ENCODE measurements at places on chromosomes 13 and 19.

DNA sequence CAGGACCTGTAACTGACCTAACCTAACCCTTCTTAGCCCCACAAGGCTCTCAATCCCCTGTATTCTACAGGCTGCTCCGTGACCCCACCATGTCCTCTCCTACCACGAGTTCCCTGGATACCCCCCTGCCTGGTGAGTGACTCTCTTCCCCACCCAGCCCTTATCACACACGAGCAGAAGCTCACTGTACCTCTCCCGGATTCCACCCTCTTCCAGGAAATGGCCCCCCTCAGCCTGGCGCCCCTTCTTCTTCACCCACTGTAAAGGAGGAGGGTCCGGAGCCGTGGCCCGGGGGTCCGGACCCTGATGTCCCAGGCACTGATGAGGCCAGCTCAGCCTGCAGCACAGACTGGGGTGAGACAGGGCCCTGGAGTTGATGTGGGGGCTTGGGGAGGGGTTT lies 1.3 kb downstream of the NR1H2 start:
- no peak for DNase-seq

- DNase-seq = no peak
Observed at GRCh38 chr13:98958443-98958794, 19.4 kb downstream of the DOCK9 start.

GRCh38 chr13:42836930-42837690 lies 55.7 kb downstream of the FAM216B start:
- no peak for DNase-seq

GRCh38 chr19:57786906-57787305 lies 17.4 kb downstream of the ZNF586 start:
- DNase-seq = no peak

- no peak for DNase-seq
Observed at GRCh38 chr13:63184693-63185092, 1769.0 kb upstream of the PCDH20 start.

DNA sequence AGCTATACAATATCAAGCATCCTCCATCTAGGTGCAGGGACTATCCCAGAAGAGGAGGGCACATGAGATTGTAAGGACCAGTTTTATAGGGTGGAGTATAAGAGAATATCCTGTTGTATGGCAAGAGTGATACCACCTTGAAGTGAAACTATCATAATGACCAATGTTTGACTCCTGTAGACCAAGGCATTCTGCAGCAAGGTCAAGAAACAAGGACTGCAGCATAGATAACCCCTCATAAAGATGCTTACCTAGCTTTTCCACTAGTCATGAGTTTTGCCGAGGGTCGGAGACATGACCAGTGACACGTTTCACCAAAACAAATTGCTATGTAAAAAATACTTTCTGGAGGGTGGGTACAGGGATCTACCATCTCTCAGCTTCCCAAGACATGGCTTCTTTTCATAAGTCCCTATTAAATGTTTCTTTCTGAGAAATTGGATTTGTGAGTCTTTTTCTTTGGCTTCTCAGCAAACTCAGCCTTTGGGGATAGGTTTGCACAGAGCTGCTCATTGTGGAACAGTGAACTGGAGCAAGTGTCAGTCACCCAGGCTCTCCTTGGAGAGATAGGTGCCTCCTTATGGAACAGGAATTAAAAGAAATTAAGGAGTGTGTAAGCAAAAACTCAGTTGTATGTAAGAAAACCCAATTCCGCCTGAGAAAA lies 28.2 kb upstream of the CYSLTR2 start:
- no peak for DNase-seq

GRCh38 chr13:51252954-51253532 lies 30.8 kb downstream of the FAM124A start:
- DNase-seq = no peak

DNA sequence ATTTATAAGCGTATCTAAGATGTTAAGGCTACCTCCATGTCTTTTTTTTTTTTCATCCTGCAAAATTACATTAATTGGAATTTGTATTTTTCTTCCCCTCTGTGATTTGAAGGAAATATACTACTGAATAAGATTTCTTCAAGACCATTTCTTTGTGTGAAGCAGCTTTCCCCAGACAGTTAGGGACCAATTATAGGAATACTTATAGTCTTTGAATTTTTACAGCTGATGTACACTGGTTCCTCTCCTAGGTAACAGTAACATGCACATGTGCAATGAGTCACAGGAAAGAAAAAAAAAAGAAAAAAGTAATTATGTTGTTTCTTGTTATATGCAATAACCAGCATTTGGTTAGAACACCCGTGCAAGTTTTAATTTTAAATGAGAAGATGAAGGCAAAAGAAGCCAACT lies 82.0 kb downstream of the PCDH9 start:
- DNase-seq = no peak

DNA sequence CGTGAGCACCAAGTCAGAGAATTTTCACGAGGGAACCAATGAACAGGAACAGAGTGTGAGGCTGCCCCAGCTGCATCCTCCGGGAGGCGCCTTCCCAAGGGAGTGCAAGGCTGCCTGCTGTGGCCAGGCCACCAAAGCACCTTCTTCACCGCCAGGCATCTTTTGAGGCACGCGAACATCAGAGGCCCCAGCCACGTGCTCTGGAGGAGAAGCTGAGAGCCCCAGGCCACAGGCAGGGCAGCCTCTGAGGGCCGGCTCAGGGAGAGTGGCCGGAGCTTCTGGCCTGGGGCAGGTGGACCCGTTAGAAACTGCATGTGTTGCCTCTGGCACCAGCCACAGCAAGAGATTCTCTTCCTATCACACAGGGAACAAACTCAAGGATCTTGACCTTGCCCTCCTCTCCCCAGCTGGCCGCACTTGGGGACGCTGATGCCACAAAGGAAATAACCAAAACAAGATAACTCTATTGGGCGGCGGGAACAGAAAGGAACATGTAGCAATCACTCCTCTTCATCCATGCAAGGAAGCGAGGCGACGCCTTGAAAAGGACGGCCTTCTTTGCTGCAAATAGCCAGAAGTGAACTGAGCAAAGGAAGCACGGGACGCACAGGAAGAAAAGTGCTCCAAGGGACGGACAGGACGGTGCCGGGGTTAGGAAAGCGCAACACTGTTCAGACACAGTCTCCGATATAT lies 19.9 kb downstream of the GAS6 start:
- no peak for DNase-seq

- peak; percentile 82 for DNase-seq
Observed at GRCh38 chr19:50607874-50608785, 31.6 kb downstream of the SYT3 start.

GRCh38 chr13:41196011-41196410 lies 1.6 kb upstream of the KBTBD7 start:
- DNase-seq = no peak

- no peak for DNase-seq
Observed at GRCh38 chr19:17944301-17944700, 11.5 kb downstream of the CCDC124 start.

DNA sequence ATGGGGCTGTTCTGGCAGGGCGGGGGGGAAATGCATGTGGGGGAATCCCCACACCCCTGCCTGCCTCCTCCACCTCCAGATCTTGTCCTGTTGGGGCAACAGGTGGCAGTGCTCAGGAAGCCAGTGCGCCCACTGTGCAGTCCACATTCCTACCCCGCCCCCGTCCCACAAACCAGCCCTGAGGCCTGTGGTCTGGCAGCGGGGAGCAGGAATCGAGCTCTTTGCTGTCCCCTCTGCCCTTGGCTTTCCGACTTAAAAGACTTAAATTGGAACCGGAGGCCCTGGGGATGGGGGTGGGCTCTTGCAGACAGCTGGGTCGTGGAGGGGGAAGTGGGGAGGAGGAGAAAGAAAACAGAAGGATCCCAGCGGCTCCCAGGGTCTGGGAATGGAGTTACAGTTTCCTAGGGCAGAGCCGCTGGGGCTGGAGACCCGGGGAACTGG lies 4.3 kb downstream of the NANOS3 start:
- DNase-seq = no peak

DNA sequence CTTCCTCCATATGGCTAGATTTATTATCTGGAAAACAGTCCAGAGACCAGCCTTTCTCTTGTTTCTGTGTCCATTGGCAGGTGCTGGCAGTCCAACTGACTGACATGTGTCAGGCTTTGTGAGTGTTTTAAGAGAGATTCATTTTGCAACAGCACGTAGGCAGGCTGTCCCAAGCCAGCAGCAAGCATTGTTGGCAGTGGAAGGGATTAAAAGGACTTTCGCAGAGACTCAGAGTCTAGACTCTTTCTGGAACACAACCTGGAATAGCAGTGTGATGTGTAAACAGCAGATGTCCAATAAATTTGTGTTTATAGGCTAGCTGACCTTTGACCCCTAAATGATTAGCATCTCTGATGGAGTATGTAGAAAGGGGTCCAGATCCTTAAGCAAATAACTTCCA lies 222.2 kb upstream of the SERP2 start:
- no peak for DNase-seq

DNA sequence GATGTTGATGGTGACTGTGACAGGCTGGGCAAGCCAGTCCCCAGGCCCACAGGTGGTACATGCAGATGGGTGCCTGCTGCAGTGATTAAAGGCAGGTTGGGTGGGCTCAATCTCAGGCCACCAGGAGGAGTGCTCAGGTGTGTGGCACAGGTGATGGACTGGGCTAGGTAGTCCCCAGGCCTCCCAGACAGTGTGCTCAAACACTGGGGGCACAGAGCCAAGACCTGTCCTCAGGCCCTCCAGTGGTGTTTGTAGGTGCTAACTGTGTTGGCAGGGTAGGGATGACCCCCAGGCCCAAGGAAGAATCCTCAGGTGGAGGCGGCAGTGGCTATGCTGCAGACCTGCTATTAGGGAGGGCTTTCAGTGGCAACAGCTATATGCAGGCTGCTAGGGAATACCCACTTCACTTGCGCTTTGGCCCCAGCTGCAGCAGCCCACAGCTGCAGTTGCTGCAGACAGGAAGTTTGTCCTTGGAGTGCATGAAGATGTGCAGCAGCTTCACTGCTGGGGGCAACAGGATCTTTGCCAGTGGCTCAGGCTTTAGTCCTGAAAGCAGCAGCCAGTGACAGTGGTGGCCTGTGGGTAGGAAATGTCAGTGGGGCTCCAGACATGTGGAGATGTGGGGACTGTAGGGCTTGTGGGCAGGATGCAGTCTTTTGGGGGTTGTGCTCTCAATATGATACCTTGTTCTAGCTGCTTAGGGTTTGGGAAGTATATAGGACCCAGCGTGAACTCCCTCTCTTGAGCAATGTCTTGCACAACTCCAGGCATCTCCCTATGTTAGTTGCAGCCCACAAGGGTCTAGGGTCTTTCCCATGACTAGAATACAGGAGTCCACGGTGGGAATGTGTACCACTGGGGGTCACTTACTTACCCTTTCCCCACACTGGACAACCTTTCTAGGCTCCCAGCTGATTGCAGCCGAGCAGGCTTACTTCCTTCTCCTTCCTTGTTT lies 54.1 kb upstream of the MLNR start:
- DNase-seq = no peak

GRCh38 chr13:44758630-44759383 lies 182.7 kb upstream of the TSC22D1 start:
- no peak for DNase-seq

GRCh38 chr13:49812812-49813211 lies 20.3 kb upstream of the KPNA3 start:
- DNase-seq = no peak

DNA sequence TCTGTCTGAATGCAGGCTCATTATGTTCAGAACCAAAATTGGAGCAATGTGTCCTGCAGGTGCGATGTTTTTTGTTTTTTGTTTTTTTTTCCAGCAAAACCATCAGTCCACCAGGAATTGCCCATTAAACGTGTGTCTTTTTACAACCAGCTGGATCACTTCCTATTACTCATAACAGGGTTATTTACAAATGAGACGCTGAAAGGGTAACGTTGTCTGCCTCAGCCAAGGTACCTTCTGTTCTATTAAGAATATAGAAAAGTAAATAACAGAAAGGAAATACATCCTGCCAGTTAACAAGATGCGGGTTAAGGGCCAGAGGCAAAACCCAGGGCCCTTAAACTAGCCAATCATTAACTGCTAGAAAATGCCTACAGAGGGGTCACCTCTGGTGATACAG lies 590.4 kb downstream of the TBC1D4 start:
- DNase-seq = no peak

- DNase-seq = no peak
Observed at GRCh38 chr13:71831716-71832115, 35.3 kb downstream of the DACH1 start.

DNA sequence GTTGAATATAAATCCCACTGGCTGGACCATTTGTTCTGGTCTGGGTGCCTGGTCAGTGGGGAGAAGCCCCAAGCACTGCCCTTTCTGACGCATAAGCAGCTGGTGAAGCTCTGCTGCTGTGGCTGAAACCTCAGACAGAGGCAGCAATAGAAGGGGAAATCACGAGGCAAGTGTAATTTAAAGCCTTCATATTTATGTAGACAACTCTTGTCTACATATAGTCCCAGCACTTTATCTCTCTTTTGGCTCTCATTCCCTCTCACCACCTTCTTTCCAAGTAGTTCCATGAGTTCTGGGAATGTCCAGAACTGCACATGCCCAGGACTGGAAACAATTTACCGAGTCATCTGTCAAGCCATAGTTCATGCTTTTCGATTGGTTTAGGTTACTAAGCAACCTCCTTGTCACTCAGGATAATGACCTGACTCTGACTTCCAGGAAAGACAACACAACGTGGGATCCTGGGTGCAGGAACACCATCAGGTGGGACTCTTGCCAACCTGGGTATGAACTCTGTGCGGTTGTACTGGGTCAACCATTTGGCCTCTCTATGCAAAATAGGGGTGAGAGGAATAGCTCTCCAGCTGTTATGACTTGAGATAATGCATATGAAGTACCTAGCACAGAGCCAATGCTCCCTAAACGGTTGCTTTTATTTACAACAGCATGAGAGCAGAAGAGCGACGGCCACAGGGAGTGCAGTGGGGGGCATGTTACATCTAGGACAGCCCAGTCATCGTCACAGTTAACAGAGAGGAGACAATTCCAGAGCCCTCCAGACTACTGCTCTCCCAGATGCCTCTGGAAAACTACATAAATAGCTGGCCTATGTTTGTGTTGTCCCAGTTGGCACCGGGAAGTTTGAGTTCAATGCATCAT lies 321.9 kb downstream of the FOXO1 start:
- no peak for DNase-seq

DNA sequence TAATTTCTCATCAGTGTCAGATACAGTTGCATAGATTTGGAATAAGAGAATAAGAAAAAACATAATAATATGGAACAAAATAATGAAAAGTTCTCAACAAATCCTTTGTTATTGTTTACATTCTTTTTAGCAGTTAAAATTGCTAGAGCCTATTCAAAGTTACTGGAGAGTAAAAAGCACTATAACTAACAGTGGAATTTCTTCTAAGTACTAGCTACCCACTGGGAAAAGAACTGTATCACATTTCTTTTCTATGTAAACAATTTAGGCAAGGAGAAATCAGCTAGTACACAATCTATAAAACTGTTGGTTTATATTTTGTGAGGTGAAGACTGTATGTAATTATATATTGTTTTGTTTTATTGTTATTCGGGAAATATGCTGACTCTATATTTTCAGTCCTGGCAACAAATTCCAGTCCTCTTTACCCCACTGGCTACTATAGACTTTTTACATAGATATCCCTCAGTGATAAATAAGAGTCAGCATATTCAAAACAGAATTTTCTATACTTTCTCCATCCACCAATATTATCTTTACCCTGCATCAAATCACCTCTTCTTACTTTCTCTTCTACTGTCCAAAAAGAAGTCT lies 222.0 kb downstream of the PCDH9 start:
- DNase-seq = no peak

Measured in nucleus accumbens (tissue), 56 donors.